ENCODE measurements at places on chromosomes 7 and 10.

DNA sequence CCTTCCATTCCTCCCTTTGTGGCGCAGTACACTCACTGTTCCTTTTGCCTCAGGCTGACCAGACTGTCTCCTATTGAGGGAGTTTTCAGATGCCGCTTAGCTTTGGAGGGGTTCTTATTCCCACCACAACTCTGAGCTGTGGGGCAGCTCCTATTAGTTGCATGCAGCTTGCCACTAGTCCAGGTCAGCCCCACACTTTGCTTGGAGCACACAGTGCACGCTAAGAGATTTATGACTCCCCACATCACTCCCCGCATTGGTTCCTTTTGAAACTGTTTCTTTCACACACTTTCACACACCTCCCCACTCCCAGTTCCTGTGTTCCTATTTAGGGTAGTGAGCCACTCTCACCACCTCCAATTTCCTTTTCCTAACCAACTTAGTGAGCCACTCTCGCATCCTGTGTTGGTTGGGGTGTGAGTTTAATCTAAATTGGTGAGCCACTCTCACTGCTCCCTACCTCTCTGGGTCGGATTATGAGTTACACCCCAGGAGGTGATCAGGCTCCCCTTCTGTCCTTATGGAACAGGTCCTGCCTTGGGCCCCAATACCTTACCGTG, 10.4 kb upstream of the ZNF485 start:
- DNase-seq = no peak

GRCh38 chr10:33052915-33053810, 95.1 kb upstream of the ITGB1 start:
- no peak for DNase-seq

DNA sequence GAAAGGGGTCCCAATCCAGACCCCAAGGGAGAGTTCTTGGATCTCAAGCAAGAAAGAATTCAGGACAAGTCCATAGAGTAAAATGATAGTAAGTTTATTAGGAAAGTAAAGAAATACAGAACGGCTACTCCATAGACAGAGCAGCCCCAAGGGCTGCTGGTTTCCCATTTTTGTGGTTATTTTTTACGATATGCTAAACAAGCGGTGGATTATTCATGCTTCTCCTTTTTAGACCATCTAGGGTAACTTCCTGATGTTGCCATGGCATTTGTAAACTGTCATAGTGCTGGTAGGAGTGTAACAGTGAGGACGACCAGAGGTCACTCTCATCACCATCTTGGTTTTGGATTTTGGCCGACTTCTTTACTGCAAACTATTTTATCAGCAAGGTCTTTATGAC, 1033.4 kb downstream of the SORCS3 start:
- no peak for DNase-seq

DNA sequence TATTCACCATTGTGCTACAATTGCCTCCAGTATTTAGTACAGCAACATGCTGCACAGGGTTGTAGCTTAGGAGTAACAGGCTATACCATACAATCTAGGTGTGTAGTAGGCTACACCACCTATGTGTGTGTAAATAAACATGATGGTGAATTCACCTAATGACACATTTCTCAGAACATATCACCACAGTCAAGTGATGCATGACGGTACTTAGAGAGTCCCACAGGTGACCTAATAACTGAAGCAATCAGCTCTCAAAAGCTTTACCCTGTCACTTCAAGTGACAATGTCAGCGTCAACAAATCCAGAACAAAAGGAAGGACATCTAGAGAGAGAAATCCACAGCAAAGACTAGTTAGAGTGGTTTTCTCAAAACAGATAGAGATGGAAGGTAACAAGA, 38.8 kb downstream of the CCNJ start:
- no peak for DNase-seq

DNA sequence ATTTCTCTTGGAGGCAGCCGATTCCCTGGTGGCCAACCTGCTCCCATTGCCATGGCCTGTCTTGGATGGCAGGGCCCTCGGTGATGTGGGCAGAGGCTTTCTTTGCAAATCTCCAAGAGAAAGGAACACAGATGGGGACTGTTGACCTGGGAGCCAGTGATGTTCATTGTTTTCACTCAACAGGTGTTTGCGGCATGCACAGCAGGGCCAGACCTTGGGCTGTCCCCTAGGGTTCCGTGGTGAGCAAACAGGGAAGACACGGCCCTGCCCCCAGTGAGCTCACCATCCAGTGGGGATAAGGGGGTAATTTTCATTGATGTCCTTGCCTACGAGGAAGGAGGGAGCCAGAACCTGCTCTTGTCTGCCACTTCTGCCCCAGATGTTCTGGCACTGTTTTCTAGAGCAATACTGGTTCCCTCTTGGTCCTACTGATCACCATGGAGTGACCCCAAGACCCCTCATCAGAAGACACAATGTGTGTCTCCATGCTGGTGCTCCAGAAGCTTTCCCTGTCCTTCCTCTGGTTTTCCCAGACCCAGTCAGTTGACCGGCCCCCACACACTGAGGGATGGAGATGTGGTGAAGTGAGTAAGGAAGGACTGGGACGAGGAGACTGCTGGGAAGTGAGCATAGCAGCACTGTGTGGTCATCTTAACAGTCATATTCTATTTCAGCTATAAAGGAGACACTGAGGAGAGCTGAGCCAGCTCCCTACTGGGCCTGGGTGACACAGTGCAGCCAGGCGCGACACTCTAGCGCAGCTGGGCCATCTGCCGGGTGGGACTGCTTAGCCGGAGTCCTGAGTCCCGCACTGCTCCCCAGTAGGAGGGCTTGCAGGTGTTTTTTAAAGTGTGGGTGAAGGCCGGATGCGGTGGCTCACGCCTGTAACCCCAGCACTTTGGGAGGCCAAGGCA, 20.4 kb upstream of the FIGNL1 start:
- no peak for DNase-seq

- DNase-seq = no peak
Observed at GRCh38 chr10:35409094-35409582, 72.8 kb downstream of the CCNY start.
